ENCODE measurements at places on chromosomes 4 and X.

GRCh38 chrX:129618997-129619396, 35.8 kb downstream of the APLN start:
- DNase-seq: no peak

- no peak for DNase-seq
Observed at GRCh38 chr4:56297776-56298175, 89.5 kb downstream of the AASDH start.

DNA sequence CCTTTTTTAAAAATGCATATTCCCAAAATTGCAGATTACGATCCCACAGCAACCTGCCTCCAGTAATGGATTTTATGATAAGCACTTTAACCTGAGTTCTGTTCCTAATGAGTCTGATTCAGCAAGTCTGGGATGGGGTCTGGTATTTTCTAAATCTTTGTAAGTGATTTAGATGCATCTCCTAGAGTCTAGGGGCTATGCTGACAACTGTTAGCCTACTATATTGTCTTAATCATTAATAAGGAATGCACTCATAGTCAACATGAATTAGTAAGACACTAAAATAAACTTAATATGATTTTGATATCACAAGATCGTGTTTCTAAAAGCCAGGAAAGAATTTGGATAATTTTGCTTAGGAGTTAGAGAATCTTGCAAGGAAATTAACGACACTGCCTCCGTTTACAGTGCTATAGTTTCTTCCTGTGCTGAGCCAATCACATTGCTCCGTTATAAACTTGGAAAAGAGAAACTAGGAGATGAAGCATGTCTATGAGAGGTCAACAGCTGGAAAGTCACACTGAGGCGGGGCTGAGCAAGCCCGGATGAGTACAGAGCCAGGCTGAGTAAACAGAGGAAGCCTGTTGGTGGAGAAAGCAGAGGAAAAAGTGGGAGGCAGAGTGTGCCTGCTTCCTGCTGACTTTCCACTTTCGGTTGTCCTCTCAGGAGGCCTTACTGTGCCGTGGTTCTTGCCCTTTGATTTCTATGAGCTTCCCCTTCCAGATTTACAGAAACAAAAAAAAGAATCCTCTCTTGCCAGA, 5.4 kb downstream of the SCARB2 start:
- no peak for DNase-seq

GRCh38 chrX:9362363-9362928, 102.4 kb upstream of the TBL1X start:
- DNase-seq: no peak

DNA sequence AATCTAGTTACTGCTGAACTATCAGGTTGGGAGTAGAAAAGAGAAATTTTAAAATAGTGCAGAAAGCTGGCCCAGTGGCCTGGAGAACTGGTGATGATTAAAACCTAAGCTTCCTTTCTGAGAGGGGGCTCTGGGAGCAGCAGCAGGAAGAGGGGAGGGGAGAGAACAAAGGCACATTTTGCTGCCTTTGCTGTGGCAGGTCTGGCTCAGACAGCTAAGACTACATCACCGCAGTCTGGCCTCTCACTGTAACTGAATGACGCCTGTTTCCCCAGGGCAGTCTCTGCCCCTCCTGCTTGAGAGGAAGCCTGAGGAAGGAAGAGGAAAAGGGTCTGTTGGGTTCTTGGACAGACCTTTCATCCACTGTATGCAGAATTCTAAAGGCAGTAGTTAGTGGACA, 148.5 kb downstream of the FRAS1 start:
- DNase-seq: no peak

DNA sequence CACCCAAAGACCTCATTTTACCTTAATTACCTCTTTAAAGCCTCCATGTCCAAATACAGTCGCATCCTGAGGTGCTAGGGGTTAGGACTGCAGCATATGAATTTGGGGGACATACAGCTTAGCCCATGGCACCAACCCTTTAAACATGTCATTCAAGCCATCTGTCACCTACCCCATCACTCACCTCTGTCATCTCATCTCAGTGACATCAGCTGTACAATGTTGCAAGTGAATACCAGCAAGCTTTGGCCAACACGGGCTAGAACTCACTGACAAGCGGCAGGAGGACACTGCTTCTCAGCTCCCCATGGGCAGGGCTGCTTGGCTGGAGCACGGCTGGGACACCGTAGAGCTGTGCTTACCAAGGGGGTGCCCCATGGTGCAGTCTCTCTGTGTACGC, 107.5 kb downstream of the STK32B start:
- DNase-seq: no peak

GRCh38 chr4:108303488-108304177, 134.9 kb upstream of the LEF1 start:
- no peak for DNase-seq

DNA sequence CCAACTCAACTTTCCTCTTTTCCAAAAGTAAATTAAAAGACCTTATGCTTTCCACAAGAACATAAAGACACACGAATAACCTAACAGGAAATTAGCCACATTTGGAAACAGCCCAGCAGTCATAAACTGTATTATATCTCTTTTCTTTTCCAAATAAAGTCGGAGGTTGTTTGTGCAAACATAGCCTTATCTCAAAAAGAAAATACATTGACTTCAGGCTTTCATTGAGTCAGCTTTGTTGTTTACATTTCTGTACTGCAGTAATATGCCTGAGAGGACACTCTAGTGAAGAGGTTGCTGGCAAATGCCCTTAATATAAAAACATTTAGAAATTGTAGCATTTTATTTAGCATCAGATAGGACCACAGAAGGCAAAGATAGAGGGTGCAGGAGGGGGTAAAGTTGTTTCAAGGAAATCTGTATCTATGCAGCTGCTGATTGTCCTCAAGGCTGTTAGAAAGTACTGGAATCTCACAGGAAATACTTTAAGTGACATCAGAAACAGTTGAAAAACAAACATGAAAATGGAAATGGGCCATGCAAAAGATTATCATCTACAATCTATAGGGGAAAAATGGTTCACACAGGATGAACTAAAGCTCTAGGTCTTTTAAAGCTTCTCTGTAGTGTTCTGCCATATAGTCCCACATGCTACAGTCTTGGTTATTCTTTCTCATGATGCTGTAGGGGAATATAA, 14.5 kb downstream of the LNX1 start:
- DNase-seq: no peak

GRCh38 chr4:186200516-186200915, 9.1 kb downstream of the CYP4V2 start:
- no peak for DNase-seq

DNA sequence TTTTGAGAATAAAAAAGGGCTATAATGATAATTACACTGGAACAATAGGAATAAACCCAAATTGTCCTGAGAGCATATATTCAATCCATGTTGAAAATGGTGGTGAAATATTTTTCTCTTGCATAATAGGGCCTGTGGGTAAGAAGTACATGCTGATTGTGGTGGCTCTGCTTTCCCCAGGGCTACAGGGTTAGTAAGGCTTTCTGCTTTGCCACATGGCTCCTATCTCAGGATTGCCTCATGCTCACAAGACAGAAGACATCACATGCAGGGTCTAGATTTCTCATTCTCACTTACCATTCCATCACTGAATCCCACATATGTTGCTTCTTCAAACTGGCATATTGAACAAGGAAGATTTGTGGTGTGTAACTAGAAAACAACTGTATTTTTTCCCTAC, 12.4 kb upstream of the VEGFC start:
- no peak for DNase-seq

DNA sequence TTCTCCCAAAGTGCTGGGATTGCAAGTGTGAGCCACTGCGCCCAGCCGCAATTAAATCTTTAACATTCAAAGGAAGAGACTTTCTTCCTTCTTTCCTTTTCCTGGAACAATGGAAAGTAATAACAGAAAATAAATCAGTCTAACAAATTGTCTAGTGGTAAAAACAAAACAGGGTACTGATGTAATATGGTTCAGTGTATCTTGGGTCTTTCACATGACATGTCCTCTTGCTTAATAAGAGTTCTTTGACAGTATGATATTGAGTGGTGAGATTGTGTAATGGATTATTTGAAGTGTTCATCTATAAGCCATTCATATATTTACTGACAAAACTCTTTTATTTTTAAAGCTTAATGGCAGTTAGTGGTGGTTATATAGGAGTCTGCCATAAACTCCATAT, 256.6 kb downstream of the SPRY1 start:
- DNase-seq: no peak

GRCh38 chr4:15990570-15991285, 27.8 kb upstream of the FGFBP2 start:
- no peak for DNase-seq

DNA sequence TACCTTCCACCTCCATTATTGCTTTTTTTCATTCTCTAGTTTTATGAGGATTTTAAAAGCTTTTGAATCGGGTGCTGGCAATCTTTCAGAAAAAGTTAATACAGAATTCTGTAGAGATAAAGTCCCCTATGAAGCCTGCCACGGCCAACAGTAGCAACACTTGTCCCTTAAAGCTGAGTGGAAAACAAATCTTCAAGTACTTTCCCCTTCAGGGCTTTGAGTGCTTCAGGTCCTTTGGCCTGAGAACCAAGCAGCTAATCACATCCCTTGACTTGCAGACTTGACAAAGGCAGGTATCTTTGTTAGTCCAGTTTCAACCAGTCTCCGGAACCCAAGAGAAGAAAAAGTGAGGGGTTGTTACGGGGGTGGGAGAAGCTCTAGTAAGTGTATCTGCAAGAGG, 144.4 kb downstream of the ATG4A start:
- no peak for DNase-seq

All from stimulated activated CD4-positive, alpha-beta T cell treated with anti-CD3 and anti-CD28 coated beads, Interleukin-15, amount 100 ng/mL, for 1 hour (primary cell).